ENCODE measurements at places on chromosomes 4 and X. TPM values are rescaled to one million over a fixed set of nuclear protein-coding genes. Genes with fewer than 3 reads are reported as not detected.

- DNase-seq = no peak
These were observed 82.3 kb downstream of the PRSS12 start for GRCh38 chr4:118270492-118270891.

Gene RBMXL3
- not detected for total RNA-seq

Gene RIBC1
- total RNA-seq = 1.1 TPM

DNA sequence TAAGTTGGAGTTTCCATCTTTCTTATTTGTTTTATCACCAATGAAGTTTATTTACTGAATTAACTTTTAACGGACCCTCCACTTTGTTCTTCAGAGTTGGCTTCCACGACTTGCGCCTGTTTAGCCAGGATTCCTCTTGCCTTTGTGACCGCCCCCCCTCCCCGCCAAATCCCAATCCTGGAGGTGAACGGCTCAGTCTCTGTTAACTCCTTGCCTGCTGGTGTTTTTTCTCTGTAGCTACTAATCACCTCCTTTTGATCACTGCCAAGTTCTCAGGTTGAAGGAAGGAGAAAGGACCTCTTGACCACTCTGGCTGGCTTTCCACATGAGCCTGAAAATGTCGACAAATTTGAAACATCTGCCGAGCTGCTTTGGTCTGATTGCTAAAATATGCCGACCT is 46.8 kb upstream of the BCOR start:
- no peak for DNase-seq

DNA sequence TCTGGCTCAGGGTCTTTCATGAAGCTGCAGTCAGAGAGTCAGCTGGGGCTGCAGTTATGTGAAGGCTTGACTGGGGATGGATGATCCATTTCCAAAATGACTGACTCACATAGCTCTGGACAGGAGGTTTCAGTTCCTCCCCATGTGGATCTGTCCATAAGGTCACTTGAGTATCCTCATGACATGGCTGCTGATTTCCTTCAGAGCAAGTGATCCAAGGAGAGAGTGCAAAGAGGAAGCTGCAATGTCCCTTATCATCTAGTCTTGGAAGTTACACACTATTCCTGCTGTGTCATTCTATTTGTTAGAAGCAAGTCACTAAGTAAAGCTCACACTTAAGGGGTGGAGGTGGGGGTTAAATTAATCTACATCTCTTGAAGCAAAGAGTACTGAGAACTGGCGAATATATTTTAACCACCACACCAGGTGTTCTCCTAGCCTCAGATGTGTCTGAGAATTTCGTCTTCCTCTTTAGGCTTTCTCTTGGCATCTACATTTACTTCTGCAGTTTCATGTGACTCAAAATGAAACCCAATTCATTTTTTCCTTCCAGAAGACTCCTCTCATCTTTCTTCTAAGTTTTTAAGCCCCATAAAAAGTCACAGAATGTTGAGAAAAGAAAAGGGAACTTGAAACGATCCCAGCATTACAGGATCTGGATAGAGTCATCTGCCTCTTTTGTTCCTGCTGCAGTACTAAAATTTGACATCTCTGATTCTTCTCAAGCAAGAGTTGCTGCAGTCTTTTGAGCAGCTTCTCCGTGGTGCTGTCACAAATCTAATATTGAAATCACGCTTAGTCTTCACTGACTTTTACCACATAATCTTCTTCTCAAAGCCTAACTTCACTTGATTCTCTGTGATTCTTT is 3.8 kb upstream of the GRPR start:
- DNase-seq = no peak

Gene XK
- 1.3 TPM for total RNA-seq

- no peak for DNase-seq
These were observed 25.2 kb upstream of the GLOD5 start for GRCh38 chrX:48736303-48736702.

Gene FATE1
- total RNA-seq = not detected

- no peak for DNase-seq
These were observed 74.1 kb downstream of the BANK1 start for GRCh38 chr4:101864660-101865059.

Gene TMEM47
- total RNA-seq = 2.2 TPM

- no peak for DNase-seq
These were observed 39.4 kb downstream of the FAT1 start for GRCh38 chr4:186684220-186684619.

DNA sequence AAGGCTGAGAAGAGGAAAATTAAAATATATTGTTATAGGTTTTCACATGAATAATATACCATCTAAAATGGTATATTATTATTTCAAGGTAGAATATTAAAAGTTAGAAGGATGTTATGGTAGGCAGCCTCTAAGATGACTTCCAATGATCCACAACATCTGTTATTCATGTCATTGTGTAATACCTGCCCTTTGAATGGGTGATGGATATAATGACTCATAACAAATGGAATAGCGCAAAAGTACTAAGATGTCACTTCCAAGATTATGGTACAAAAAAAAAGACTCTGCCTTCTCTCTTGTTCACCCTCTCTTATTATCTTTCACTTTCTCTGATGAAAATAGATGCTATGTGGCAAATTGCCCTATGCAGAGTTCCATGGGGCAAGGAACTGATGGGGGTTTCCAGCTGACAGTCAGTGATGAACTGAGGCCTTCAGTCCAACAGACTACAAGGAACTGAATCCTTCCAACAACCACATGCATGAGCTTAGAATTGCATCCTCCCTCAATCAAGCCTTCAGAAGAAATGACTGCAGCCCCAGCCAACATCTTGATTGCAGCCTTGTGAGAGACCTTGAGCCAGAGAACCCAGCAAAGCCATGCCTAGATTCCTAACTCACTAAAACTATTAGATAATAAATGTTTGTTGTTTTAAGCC is 57.7 kb downstream of the HS6ST2 start:
- DNase-seq = no peak

Gene IL13RA2
- total RNA-seq = not detected

Gene CT45A10
- not detected for total RNA-seq

GRCh38 chr4:19756661-19757060 is 495.0 kb upstream of the SLIT2 start:
- no peak for DNase-seq

- DNase-seq = no peak
These were observed 775.4 kb downstream of the STPG2 start for GRCh38 chr4:97367878-97368277.

GRCh38 chr4:86261636-86262035 is 98.2 kb downstream of the MAPK10 start:
- no peak for DNase-seq

- DNase-seq = no peak
These were observed 414.0 kb upstream of the HS3ST1 start for GRCh38 chr4:11842620-11843263.

DNA sequence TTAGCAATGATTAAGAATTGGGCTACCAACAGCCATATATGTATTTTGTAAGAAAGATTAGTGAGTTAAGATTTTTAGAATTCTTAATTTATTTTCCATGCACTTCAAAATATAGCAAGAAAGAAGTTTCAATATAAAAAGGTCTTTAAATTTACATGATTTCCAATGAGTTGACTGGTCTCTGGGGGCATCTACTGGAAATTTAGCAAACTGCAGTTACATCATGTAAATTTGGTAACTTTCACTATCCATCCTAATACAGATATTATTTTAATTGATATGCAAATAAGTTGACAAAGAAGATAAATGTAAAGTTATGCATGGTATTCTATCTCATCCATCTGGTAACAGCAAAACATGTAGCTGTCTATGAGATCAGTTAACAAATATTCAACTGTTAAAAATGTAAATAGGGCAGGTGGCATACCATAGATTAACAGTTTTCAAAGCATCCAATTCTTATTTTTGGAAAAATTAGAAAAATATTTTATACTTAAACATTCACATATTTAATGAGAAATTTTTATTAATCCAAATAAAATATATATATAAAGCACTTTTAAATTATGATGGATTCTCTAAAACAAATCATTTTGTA is 29.1 kb downstream of the TTC29 start:
- peak; percentile 8 for DNase-seq

DNA sequence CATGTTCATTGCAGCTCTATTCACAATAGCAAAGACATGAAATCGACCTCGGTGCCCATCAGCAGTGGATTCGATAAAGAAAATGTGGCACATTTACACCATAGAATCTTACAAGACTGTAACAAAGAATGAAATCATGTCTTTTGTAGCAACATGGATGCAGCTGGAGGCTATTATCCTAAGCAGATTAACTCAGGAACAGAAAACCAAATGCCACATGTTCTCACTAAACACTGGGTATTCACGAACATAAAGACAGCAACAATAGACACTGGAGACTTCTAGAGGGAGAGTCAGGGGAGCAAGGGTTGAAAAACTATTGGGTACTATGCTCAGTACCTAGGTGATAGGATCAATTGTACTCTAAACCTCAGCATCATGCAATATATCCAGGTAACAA is 180.5 kb downstream of the PPP1R2C start:
- no peak for DNase-seq

Gene PABPC5
- total RNA-seq = not detected

Gene CPE
- 0.92 TPM for total RNA-seq

DNA sequence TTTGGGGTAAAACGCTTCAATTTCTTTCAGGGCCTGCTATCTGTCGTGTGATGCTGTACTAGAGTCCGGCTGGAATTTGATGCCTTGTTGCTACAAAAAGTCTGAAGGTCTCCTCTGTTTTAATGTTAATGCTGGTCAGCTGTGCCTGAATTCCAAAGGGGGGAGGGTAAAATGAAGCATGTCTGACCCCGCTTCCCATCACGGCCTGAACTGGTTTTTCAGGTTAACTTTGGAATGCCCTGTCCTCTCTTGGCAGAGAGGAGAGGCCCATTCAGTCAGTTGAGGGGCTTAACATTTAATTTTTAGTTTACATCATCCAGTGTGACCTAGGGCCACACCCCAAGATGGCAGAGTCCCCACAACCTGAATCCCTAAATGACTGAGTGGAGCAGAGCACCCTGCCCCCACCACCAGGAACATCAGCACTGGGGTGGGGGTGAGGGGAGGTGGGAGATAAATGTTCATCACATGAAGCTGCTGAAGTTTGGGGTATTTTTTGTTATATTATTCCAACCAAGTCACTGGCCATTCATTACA is 47.9 kb upstream of the GPR78 start:
- no peak for DNase-seq

- DNase-seq = no peak
These were observed 301.7 kb upstream of the EMCN start for GRCh38 chr4:100819505-100819904.

Gene MAGIX
- total RNA-seq = 3.8 TPM

GRCh38 chrX:125681058-125681457 is 361.4 kb downstream of the TEX13C start:
- DNase-seq = no peak

GRCh38 chr4:74548561-74548960 is 103.6 kb downstream of the AREG start:
- no peak for DNase-seq

Gene F8A2
- not detected for total RNA-seq

DNA sequence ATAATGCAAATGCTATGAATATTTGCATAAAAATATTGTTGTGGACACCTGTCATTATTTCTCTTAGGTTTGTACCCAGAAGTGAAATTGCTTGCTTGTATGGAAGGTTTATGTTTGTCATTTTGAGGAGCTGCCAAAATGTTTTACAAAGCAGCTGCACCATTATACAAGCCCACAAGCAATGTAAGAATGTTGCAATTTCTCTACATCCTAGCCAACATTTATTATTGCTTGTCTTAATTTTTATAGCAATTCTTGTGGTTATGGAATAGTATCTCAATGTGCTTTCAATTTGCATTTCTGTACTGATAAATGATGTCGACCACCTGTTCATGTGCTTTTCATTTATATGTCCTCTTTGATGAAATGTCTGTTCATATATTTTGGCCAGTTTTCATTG is 18.7 kb upstream of the RBMX start:
- no peak for DNase-seq

DNA sequence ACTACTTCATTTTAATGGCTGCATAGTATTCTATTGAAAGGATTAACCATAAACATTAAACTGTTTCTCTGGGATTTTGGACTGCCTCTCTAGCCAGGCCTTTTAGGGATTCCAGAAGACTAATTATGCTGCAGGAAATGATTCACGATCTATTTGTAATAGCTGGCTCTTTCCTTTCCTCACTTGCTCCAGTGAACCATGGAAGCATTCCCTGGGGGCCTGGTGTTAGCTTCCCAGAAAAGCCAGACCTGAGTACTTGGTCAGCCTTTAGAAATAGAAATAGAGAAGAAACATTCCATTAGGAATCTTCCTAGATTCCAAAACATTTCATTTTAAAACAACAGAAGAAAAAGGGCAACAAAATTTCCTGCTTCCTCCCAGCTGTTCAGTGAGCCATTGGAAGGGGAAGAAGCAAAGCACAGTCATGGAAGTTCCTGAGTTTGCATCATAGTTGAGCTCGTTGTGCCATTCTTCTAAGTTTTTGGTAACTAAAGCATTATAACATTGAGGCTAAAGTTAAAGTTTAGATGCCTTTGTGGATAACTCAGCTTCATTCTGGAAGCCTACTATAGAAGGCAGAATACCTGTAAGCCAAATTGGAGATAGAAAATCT is 83.5 kb downstream of the NPNT start:
- no peak for DNase-seq

DNA sequence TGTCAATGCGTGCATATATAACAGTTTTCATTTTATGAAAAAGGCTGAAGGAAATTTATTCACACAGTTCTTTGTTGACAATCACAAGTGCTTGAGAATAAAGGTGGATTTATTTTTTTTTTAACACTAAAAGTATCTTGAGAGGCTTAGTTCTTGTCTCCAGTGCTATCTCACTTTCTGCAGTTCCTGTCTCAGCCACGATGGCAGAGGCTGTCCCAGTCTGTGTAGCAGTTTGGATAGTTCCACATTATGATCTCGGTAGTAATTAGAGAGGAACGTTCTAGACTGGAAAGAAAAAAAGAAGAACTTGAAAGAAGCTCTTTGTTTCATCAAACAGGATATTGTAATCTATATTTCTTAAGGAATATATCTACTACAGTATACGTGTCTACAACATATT is 229.0 kb downstream of the UGT8 start:
- no peak for DNase-seq

Gene PPP2R2C
- 26.7 TPM for total RNA-seq

GRCh38 chr4:54556051-54556450 is 101.7 kb upstream of the KIT start:
- no peak for DNase-seq

Gene NIPAL1
- total RNA-seq = 0.82 TPM

GRCh38 chrX:148517176-148517575 is 16.8 kb downstream of the AFF2 start:
- no peak for DNase-seq

Data from Panc1 (cell line).